ENCODE measurements at places on chromosomes 13 and 19.
A peak's percentile ranks its signal among the peaks of the same experiment; 100 is the strongest.

DNA sequence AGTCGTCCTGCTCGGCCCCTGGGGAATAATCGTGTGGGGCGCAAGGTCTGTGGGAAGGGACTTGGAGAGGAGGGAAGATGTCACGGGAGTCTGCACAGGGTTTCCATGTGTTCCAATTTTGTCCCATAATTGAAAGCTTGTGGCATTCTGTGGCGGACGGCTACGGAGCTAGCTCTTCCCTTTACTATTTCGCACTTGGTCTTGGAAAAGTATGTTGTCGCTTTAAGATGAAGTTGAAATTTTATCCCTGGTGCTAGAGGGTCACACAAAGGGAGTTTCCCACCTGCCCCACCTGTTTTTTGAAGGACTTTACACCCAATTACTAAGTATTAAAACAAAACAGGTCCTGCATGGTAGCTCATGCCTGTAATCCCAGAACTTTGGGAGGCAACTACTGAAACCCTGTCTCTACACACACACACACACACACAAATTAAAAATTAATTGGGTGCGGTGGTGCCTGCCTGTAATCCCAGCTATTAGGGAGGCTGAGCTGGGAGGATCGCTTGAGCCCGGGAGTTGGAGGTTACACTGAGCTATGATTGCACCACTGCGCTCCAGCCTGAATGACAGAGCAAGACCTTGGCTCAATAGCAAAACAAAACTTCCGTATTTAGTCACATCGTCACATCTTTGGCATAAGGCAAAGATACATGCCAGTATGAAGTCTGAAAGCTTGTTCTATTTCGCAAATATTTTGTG lies 967 bp upstream of the TPT1 start:
- no peak for DNase-seq

DNA sequence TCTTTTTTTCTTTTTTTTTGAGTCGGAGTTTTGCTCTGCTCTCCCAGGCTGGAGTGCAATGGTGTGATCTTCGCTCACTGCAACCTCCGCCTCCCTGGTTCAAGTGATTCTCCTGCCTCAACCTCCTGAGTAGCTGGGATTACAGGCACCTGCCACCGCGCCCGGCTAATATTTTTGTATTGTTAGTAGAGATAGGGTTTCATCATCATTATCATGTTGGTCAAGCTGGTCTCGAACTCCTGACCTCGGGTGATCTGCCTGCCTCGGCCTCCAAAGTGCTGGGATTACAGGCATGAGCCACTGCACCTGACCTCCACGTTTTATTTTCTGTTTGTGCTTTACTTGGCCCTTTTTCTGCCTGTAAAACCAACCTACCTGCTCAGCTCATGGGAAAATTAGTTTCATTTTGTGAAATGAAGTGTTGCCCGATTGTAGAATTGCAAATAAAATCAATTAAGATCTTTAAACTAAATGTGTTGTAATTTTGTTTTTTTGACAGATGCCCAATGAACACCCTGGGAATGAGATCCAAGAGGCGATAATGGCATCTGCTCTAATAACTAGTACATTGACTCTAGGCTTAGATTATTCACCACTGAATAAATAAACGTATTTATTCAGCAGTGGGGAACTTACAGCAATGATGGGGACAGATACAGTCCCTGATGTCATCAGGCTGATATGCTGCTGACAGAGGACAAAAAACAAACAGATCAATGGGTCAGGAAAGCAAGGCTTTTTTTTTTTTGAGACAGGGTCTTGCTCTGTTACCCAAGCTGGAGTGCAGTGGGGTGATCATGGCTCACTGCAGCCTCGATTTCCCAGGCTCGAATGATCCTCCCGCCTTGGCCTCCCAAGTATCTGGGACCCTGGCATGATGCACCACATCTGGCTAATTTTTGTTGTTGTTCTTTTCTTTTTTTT lies 2.2 kb upstream of the RAB11B start:
- no peak for DNase-seq

GRCh38 chr13:106275446-106276032 lies 259.9 kb downstream of the EFNB2 start:
- no peak for DNase-seq

- DNase-seq: no peak
These were observed 5.4 kb downstream of the MPV17L2 start for GRCh38 chr19:18198374-18198773.

GRCh38 chr19:17522988-17523872 lies 11.8 kb downstream of the PGLS start:
- DNase-seq: peak; percentile 89

- DNase-seq: no peak
These were observed 407 bp upstream of the ZNF440 start for GRCh38 chr19:11813703-11814028.

- DNase-seq: no peak
These were observed 359.9 kb downstream of the MTUS2 start for GRCh38 chr13:29180055-29180454.

GRCh38 chr13:36796052-36796451 lies 23.0 kb upstream of the RFXAP start:
- DNase-seq: no peak

DNA sequence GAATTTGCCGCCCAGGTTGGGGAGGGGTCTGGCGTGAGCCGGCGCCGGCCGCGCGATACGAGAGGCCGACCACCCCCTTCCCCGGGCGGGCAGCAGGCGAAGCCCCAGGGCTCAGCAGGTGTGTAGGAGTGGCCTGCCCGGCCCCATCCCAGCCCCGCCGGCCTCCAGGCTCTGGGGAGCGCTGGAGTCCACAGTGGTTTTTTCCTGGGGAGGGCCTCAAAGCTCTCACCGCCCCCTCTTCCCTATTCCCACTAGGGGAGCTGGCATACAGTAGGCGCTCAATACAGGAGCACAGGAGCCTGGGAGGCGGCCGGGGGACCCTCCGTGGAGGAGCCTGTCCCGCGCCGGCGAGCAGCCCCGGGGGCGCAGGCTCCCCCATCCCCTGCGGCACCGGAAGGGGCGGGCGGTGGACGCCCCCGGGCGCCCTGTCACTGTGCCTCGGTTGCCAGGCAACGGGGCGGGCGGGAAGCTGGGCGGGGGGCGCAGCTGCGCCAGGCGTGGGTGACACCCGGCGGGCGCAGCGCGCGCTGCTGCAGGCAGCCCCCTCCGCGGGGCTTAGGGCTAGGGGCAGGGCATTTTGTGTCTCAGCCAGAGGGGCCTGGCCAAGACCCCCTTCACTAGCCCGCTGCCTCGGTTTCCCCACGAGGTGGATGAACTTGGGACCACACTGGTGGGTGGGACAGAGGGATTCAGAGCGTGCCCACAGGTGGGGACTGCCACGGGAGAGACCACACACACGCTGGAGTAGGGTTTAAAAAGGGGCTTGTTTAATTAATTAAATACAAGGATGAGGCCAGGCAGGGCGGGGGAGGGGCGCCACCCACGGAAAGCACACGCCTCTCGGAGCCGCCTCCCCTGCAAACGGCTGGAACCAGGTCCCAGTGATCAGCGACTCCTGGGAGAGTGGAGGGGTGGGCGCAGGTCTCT lies 3.6 kb upstream of the REXO1 start:
- DNase-seq: no peak

DNA sequence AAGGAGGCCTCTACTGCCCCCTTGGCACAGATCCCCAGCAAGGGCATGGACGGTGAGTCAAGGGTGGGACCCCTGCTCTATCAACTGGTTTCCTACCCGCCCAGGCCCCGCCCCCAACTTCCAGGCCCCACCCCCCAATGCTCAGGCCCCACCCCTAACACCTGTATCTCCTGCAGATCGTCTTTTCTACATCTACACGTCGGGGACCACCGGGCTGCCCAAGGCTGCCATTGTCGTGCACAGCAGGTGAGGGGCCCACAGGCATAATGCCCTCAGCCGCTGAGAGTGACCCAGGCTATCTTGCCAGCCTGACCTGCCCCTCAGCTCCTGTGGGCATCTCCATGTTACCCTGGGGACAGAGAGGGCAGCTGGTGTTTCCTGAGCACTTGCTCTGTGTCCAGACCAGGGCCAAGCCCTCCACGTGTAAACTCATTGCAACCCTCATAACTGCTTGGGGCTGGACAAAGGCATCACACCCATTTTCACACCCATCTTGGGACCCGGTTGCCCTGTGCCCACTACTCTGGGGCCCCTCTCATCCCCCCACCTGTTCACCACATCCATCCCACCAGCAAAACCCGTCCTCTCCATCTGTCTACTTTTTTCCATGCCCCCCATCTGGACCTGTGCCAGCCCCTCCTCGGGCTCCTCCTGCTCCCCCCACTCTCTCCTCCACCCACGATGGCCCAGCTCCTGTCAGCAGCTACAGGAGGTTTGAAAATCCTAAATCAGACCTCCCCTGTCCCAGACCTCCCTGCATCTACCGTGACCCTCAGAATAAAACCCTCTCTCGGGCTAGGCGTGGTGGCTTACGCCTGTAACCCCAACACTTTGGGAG lies 17.2 kb downstream of the SLC27A1 start:
- DNase-seq: no peak

DNA sequence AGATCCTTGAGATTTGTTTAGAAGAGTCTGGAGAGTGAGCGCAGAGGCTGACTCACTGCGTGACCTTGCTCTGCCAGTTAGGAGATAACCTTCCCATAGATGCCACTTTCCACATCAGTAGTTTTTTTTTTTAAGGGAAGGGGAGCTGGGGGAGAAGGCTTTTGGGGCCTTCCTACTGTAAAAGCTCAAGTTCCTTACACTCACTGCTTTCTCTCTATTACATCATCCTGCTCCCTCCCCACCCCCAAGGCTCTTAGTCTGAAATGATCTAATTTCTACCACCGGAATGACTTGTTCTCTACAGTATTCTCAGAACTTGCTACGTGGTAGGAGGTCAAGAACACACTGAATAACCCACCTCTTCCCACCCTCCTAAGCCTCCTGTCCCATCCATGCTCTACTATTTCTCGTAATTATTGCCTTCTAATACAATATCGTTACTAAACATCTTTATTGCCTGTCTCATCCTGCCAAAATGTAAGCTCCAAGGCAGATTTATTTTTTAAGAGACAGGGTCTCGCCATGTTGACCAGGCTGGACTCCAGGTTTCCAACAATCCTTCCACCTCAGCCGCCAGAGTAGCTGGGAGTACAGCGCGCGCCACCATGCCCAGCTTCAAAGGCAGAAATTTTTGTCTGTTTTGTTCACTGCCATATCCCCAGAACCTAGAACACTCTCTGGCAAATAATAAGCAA lies 1.2 kb downstream of the LONP1 start:
- peak; percentile 74 for DNase-seq

DNA sequence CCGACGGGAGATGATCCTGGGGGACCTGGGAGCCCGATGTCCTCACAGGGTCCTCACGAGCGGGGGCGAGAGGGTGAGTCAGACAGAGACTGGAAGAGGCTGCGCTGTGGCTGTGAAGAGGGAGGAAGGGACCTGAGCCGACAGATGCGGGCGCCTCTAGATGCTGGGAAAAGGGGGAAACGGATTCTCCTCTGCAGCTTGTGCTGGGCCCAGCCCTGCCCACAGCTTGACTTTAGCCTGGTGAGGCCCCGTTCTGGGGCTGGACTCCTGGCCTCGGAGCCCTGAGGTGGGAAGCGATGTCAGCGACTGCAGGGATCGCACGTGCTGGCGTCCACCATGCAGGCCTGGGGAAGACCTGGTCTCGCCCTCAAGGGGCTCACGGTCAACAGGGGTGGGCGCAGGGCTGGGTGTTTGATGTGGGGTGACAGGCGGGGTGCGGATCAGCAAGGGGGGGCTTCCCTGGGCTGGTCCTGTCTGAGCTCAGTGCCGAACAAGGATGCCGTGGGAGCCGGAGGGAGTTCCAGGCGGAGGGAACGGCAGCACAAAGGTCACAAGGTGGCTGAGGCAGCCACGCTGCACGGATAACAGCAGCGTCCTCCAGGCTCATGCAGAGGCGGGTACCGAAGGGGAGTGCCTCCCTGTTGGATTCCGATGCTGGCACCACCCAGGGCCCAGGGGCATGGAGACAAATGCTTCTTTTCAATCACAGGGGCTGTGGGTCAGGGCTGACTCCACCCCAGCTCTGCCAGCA lies 31.8 kb downstream of the PIP5K1C start:
- DNase-seq: no peak

GRCh38 chr13:73828811-73829210 lies 305.4 kb downstream of the KLF12 start:
- no peak for DNase-seq

DNA sequence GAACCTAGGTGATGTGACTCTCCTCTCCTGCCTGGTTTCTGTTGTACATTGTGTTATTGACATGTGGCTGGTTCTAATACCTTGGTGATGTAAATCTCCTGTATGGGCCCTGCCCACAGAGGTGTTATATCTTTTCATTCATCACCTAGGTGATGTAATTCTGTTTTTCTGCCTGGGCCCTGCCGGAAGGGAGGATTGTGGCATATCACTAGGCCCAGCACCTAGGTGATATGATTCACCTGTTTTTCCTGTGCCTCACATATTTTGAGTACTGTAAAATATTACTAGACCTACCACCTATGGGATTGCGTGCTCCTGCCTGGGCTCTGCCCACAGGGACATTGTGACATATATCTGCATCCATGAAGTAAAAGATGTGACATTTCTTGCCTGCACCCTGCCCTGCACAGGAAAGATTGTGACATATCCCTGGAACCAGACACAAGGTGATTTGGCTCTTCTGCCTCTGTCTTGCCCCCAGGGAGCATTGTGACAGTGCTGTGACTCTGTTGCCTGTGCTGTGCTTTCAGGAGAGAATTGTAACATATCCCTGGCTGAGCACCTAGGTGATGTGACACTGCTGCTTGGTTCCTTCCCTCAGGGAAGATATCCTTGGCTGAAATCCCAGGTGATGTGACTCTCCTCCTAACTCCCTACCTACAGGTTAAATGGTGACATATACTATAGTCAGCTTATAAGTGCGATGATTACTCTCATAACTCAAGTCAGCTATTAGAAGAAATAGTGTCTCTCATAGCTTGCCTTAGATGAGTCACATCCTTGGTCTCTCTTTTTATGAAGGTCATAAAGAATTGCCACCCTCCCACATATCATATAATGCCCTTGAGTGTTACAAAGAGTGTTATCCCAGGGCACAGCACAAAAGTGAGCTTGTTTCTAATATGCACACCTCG lies 13.3 kb upstream of the ZNF681 start:
- no peak for DNase-seq

Measured in GM13976 (cell line).